Adrenal gland (tissue), 19 donors: ENCODE measurements at places on chromosomes 2 and 18.

GRCh38 chr18:33022370-33022769 is 249.5 kb upstream of the KLHL14 start:
- DNase-seq: no peak
- no peak overlapping the region for H3K27ac ChIP-seq
- no peaks in the 10 kb centered on the region for H3K27me3 ChIP-seq
- H3K4me1 ChIP-seq: no peaks in the 10 kb centered on the region
- no peak overlapping the region for H3K4me3 ChIP-seq
- no peaks in the 10 kb centered on the region for H3K36me3 ChIP-seq

DNA sequence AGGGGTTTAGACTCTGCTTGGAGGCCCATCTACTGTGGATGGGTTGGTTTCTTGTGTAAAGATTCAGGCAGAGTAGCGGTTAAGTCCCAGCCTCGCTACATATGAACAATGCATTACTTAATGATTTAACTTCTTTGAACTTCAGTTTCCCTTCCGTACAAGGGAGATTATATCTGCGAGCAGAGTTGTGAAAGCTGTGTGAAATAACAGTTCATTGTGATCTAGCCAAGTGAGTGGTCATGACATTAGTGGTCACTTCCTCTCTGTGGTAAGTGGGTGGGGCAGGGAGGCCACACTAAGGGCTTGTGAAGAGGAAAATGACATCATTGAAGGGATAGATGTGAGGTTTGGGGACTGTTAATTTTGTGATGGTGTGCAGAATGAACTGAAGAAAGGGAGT is 14.1 kb upstream of the MEX3C start:
- peak; percentile 54 for DNase-seq
- no peak overlapping the region for H3K4me3 ChIP-seq
- H3K27me3 ChIP-seq: no peaks in the 10 kb centered on the region
- no peaks in the 10 kb centered on the region for H3K4me1 ChIP-seq
- no peaks in the 10 kb centered on the region for H3K36me3 ChIP-seq

- H3K4me1 ChIP-seq: no peaks in the 10 kb centered on the region
- no peak overlapping the region for H3K27ac ChIP-seq
- no peak overlapping the region for H3K4me3 ChIP-seq
- H3K27me3 ChIP-seq: no peaks in the 10 kb centered on the region
- no peak for DNase-seq
These were observed 473.4 kb upstream of the TRIB2 start for GRCh38 chr2:12243381-12243780.

DNA sequence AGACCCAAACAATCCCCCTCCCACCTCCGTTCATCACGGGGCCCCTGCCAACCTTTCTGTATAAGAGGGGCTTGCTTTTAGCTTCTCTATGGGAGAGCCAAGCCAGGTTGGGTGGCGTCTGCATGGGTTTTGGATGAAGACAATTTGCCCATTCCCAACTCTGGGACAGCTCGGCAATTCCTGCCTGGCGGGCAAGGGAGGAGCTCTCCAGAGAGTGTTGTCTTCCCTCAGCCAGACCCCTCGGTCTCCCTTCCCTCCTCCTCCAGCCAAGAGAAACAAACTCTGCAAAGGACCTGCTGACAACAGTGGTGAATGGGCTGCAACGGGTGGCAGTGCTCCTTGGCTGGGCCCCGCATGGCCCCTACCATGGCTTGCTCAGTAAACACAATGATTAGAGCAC is 267.2 kb upstream of the HDAC4 start:
- no peak overlapping the region for H3K4me3 ChIP-seq
- no peaks in the 10 kb centered on the region for H3K36me3 ChIP-seq
- no peak for DNase-seq
- no peak overlapping the region for H3K27ac ChIP-seq

- H3K4me1 ChIP-seq: no peaks in the 10 kb centered on the region
- H3K27me3 ChIP-seq: no peaks in the 10 kb centered on the region
- H3K36me3 ChIP-seq: no peaks in the 10 kb centered on the region
- H3K4me3 ChIP-seq: no peak overlapping the region
- DNase-seq: no peak
- H3K27ac ChIP-seq: no peak overlapping the region
These were observed 243.3 kb upstream of the KCNJ3 start for GRCh38 chr2:154455166-154455565.

DNA sequence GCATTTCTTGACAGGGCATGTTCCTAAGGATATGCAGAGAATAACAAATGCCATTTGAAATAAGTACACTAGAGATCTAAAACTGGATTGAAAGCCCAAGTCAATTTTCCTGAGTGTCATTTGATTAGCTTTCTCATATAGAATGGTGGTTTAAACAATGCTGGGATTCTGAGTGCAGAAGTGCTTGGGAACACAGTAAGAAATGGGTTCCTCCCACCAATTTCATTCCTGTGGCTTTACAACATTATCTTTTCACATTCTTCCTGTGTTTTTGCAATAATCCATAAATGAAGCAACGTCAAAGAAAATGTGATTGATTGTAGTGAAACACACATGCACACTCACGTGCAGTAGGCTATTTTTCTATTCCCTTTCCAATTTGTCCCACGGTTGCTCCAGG is 1858.4 kb upstream of the PIK3C3 start:
- H3K4me3 ChIP-seq: no peak overlapping the region
- no peaks in the 10 kb centered on the region for H3K36me3 ChIP-seq
- no peaks in the 10 kb centered on the region for H3K4me1 ChIP-seq
- H3K27ac ChIP-seq: no peak overlapping the region
- no peaks in the 10 kb centered on the region for H3K27me3 ChIP-seq

DNA sequence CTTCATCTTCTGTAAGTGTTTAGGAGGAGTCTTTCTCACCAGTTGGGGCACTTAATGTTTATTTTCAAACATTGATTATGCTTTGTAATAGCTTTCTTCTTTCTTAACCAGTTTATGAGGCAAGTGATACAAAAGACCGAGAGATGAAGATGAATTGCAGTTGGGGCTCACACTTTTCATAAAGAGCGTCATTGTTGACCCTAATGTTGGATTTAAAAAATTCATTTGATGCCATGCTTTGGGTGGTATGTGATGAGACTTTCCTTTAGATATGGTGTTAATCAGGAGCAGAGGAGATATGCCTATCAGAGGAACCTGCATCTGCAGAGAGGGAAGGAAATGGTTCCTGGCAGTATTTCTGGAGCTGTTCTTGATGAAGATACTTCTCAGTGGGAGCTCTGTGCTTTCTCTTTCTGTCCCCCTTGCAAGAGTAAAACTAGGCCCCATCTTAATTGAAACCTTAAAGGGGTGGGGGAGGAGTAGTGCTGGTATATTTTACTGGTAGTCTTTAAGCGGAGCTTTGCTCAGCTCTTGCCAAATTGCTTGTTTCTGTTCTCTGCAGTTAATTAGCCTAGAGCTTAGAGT is 2.3 kb downstream of the EML4 start:
- peak overlapping the region; percentile 91 for H3K4me3 ChIP-seq
- DNase-seq: no peak
- peaks cover 25% of the 10 kb centered on the region for H3K4me1 ChIP-seq
- no peaks in the 10 kb centered on the region for H3K36me3 ChIP-seq
- H3K27ac ChIP-seq: no peak overlapping the region

DNA sequence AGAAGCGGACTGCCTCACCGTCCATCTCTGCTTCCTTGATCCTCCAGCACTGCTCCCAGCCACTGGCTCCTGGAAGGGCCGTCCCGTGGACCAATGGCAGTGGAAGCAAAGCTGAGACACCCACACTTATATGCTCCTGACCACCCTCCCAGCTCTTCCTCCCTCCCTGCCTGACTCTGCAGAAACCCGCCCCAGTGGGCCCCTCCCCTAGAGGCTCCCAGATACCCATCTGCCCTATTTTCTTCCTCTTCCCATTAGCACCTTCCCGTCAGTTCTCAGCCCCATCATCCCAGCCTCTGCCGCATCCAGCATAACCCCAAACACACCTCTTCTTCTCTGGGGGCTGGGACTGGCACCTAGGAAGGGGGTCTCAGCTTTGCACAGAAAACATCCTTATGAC is at the start of gene CLEC4F:
Gene CLEC4F (minus strand): TSS at position 101 of the 400 bp plus-strand sequence. CDS start 76 bp downstream, at position 25.
- H3K4me1 ChIP-seq: no peaks in the 10 kb centered on the region
- H3K4me3 ChIP-seq: no peak within 1 kb of the TSS
- DNase-seq: no peak
- no peaks in the 10 kb centered on the region for H3K36me3 ChIP-seq
- no peak within 1 kb of the TSS for H3K27ac ChIP-seq

DNA sequence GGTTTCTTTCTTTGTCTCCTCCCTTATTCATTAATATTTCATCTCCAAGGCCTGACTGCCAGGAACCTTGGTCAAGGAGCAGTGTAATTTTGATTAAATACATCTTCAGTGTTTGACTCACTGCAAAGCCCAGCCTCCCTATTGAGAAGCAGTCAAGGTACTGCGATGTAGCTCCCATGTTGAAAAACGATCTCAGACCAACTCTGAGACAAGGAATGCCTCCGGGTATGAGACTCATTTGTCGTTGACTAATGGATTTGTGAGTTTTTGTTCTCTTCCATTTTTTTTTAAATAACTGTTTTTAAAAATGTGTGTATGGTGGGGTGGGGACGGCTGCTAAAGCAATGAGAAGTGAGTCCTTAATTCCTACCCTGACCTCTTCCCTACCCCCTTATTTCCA is 361.6 kb downstream of the SOX11 start:
- H3K36me3 ChIP-seq: no peaks in the 10 kb centered on the region
- no peaks in the 10 kb centered on the region for H3K4me1 ChIP-seq

DNA sequence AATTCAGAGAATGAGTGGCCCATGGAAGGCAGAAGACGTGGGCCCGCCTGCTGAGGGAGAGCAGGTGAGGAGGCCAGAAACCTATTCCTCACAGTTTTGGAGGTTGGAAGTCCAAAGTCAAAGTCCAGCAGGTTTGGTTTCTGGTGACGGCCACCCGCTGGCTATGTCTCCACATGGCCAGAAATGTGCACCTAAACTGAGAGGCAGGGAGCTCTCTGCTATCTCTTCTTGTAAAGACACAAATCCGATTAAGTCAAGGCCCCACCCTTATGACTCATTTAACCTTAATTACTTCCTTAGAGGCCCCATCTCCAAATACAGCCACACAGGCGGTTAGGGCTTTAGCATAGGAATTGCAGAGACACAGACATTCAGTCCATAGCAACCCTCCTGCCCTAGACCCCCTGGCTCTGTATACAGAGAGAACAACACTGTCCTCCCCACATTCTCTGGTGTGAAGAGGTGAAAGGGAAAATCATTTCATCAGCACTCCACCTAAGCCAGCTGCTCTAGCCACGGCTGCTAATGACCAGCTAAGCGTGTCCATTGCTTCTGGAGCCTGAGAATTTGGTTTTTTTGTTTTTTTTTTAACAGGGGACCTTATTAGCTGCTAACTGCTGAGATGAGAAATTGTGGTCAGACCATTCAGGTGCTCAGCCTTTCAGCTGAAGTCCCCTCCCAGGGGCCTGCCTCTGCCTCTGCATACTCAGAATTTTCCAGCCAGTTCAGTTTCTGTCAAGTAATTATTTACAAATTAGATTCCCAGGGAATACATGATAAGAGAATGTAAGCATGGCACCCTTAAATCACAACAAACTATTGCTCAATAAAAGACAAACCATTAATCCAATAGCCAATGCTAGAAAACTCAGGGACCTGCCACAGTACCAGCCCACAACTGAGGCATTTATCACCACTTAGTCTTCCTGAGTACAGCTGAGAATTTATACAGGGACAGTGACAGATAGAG is 368.7 kb upstream of the ID2 start:
- no peak overlapping the region for H3K27ac ChIP-seq
- H3K27me3 ChIP-seq: no peaks in the 10 kb centered on the region
- H3K36me3 ChIP-seq: no peaks in the 10 kb centered on the region
- DNase-seq: no peak
- no peaks in the 10 kb centered on the region for H3K4me1 ChIP-seq
- no peak overlapping the region for H3K4me3 ChIP-seq

- no peak overlapping the region for H3K27ac ChIP-seq
- no peaks in the 10 kb centered on the region for H3K36me3 ChIP-seq
These were observed 39.0 kb upstream of the PPP4R1 start for GRCh38 chr18:9653390-9653789.

GRCh38 chr2:205188239-205189138 is 493.8 kb upstream of the NRP2 start:
- H3K4me3 ChIP-seq: no peak overlapping the region
- no peaks in the 10 kb centered on the region for H3K36me3 ChIP-seq
- H3K27me3 ChIP-seq: no peaks in the 10 kb centered on the region
- DNase-seq: peak; percentile 64
- H3K4me1 ChIP-seq: no peaks in the 10 kb centered on the region

GRCh38 chr2:74560591-74560990 is 6.1 kb downstream of the DOK1 start:
- no peaks in the 10 kb centered on the region for H3K4me1 ChIP-seq
- H3K27me3 ChIP-seq: no peaks in the 10 kb centered on the region
- H3K27ac ChIP-seq: no peak overlapping the region
- H3K36me3 ChIP-seq: no peaks in the 10 kb centered on the region
- H3K4me3 ChIP-seq: no peak overlapping the region
